ENCODE measurements at places on chromosomes 6 and 20. TPM values are rescaled to one million over a fixed set of nuclear protein-coding genes. Genes with fewer than 3 reads are reported as not detected.

FNDC11 gene
- 3.5 TPM for total RNA-seq

TPMT gene
- total RNA-seq, result 15.7 TPM

LTB gene
- total RNA-seq, result 0.46 TPM

SH3BGRL2 gene
- 44.3 TPM for total RNA-seq

MUCL3 gene
- total RNA-seq, result not detected

MOXD1 gene
- total RNA-seq, result 11.3 TPM

MICB gene
- 0.69 TPM for total RNA-seq

SDHAF4 gene
- total RNA-seq, result 33.9 TPM

FGD2 gene
- total RNA-seq, result 3.2 TPM

STXBP5 gene
- total RNA-seq, result 77.5 TPM

PPP1R16B gene
- 19.6 TPM for total RNA-seq

GGTLC1 gene
- not detected for total RNA-seq

PDYN gene
- total RNA-seq, result 35.5 TPM

PRICKLE4 gene
- 0.46 TPM for total RNA-seq

C4A gene
- 45.9 TPM for total RNA-seq

GNL1 gene
- 49.4 TPM for total RNA-seq

METTL24 gene
- total RNA-seq, result 2.8 TPM

C6orf132 gene
- total RNA-seq, result 0.23 TPM

SIRPD gene
- not detected for total RNA-seq

AIF1 gene
- 22.6 TPM for total RNA-seq

FOXS1 gene
- total RNA-seq, result 1.4 TPM

GPSM3 gene
- total RNA-seq, result 1.4 TPM

FABP7 gene
- 426 TPM for total RNA-seq

OR2B6 gene
- total RNA-seq, result not detected

SLC2A10 gene
- total RNA-seq, result 8.8 TPM

RAET1L gene
- total RNA-seq, result 0.23 TPM

KIF25 gene
- total RNA-seq, result not detected

GMNN gene
- 14.8 TPM for total RNA-seq

SNAP91 gene
- total RNA-seq, result 179 TPM

Data from diencephalon (tissue), 1 donor.